ENCODE measurements at places on chromosomes 3 and 15.
A peak's percentile ranks its signal among the peaks of the same experiment; 100 is the strongest.

GRCh38 chr3:167100651-167101050, 279.4 kb downstream of the ZBBX start:
- no peak for DNase-seq

- DNase-seq, result no peak
These were observed 458.6 kb upstream of the THRB start for GRCh38 chr3:24953060-24953771.

- DNase-seq, result no peak
These were observed 153.8 kb upstream of the RORA start for GRCh38 chr15:61382927-61383326.

DNA sequence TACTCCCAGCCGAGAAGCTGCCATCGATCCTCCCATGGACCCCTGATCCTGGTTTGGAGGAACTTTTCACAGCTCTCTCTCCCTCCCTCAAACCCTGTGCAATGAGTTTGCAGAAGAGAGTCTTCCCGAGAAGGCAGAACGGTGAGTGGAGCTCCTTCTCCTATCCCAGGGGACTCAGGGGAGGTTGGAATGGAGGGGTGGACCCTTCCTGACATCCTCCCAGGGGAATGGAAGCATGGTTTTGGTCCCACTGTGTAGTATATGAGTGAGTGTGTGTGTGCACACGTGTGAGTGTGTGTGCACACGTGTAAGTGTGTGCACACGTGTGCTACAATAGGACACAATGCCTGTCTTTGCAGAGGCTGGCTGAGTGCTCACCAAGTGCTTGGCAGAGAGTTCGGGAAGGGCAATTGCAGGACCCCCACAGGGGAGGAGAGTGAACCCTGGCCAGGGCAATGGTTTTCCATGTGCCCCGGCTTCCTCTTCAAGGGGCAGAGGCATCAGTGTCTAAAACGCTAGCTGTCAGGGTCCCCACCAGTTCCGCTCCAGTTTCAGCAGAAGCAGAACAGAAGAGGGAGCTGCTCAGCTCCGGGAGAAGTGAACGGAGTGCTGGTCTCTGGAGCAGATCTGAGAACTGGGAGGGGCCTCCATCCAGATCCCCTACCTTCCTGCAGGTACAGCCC, 13.8 kb upstream of the IL16 start:
- DNase-seq, result no peak

- no peak for DNase-seq
These were observed 67.2 kb downstream of the LRRK1 start for GRCh38 chr15:100986158-100986896.

DNA sequence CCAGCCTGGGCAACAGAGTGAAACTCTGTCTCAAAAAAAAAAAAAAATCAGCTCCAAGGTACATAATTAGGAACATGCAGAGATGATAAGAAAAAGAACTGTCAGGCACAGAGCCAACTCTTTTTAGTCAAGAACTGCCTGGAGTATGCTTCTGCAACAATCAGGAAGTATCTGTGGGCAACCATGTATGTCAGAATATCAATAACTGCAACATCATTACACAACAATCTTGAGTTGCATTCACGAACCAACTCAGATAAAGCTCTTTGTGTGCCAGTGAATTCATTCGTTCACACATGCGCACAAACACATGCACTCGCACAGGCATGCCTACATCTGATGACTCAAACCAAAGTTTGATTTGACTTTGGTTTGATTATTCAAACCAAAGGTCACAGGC, 32.1 kb downstream of the EFHB start:
- DNase-seq, result peak; percentile 85

DNA sequence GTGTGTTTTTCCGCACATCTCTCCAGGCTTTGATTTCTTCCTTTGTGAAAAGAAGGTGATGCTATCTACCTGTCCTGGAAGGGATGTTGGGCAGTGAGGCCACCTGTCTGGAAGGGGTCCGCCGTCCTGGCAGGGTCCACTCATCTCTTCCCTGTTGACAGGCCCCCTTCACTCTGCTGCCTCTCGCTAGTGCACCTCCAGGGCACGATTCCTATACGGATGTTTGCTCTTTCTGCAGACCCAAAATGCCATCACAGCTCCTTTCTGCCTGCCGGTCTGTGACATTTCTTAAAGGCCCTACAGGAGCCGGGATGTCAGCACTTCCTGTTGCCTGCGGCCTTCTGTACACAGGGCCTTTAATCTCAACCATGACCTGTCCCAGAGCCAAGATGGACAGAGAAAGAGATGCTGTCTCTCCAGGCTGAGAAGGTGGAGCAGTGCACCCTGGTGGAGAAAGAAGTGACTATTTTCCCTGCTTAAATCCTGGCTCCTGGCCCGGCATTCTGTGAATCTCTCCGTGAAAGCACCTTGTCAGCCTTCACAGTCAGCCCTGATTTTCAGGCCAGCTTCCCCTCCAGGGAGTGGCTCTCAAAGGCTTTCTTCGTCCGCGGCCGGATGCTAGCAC, 7.4 kb downstream of the FAM3D start:
- peak; percentile 20 for DNase-seq

DNA sequence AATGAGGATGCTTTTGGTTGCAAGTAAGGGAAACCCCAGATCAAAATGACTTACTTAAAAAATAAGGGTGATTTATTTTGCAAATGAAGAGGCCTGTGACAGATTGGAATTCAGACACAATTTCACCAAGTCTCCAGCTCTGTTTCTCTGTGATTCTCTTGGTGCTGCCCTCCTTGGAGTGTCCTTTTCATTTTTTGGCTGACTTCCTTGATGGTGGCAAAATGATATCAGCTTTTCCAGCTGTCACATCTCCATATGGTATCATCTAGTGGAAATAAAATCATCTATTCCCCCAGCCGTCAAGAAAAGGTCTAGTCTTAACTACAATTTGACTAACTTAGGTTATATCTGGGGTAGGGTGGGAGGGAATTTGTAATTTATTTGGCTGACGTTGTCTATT, 68.5 kb upstream of the SLC25A26 start:
- DNase-seq, result no peak

GRCh38 chr3:193134856-193135255, 106.2 kb upstream of the PLAAT1 start:
- peak; percentile 72 for DNase-seq

GRCh38 chr3:64352639-64352992, 127.3 kb upstream of the PRICKLE2 start:
- no peak for DNase-seq

GRCh38 chr15:72207558-72208085, 10.0 kb upstream of the GRAMD2A start:
- DNase-seq, result no peak

- no peak for DNase-seq
These were observed 328.6 kb upstream of the PROK2 start for GRCh38 chr3:72113564-72113963.

GRCh38 chr15:66290518-66290917, 2.9 kb upstream of the DIS3L start:
- DNase-seq, result peak; percentile 8

- no peak for DNase-seq
These were observed 39.4 kb downstream of the CD200 start for GRCh38 chr3:112372396-112372795.

DNA sequence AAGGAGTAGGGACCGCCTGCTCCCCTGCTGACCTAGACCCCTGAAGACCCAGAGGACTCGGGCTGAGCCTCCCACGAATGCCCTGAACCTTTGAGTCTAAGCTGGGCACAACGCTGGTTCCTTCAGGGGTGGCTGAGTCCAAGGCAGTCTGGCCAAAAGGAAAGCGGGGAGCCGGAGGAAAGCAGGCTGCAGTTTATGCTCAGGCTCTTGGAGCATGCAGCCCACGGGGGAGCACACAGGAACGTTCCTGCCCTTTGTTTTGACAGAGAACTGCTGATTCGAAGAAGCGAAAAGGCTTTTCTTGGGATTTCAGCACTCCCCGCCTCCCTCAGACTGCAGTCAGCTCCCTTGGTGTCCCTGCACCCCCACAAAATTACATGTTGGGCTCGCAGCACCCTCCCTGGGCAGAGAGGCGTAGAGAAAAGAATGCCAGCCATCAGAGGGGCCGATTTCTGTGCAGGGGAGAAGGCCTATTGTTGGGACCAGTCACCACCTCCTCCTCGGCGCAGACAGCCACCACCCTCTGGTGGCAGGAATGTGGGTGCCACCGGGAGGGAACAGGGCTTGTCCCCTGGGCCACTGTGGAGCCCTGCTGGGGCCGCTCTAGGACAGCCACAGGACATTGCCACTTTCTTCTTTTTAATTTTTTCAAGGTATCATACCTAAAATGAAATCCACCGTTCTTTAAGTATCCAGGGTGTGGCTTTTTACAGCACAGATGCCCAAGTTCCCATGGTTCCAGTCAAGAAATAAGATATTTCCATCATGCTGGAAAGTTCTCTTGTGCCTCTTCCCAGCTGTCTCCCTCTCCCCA, 72.2 kb downstream of the SMAD6 start:
- peak; percentile 59 for DNase-seq

DNA sequence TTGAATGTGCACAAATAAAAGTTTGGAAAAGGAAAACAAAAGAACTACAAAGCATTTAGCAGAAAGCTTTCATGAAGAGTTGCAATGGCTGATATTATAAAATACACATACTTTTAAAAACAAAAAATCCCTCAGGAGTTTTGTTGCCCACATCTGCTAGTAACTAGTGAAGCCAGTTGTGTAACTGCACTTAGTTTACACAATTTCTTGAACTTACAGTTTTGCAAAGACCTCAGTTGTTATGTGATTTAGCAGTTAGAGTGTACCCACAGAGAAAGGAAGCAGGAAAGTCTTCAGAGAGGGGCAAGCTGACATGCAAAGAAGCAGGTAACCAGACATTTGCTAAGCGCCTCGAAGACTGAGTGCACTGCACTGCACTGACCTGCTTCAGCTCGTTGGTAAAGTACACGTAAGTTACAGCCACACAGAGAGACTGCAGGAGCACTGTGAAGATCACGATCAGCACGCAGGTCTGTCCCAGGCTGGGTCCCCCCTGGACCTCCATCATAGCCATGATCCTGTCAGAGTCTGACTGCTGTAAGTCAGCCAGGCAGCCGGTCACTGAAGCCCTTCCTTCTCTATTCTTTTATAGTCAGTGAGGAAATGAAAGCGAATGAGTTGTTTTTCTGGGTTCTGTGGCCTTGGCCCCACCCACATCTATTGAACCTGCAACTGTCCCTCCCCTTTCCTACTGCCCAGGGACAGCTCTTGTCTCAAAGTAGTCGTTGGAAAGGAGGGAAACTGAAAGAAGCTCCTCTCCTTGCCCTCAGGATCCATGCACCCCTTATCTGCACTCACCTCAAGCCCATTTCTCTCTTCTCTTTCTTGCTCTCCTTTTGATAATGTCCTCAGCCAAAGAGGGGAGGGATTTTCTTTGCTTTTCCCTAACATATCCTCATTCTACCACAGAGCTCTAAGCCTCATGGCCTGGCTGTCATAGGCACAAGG, at the start of gene TNFSF10:
TSS of gene TNFSF10 (minus strand) at position 560 of the 948 bp plus-strand sequence. CDS start at position 514, 46 bp downstream.
- DNase-seq, result peak; percentile 71

GRCh38 chr3:172036541-172037215, 2.7 kb upstream of the FNDC3B start:
- DNase-seq, result no peak

DNA sequence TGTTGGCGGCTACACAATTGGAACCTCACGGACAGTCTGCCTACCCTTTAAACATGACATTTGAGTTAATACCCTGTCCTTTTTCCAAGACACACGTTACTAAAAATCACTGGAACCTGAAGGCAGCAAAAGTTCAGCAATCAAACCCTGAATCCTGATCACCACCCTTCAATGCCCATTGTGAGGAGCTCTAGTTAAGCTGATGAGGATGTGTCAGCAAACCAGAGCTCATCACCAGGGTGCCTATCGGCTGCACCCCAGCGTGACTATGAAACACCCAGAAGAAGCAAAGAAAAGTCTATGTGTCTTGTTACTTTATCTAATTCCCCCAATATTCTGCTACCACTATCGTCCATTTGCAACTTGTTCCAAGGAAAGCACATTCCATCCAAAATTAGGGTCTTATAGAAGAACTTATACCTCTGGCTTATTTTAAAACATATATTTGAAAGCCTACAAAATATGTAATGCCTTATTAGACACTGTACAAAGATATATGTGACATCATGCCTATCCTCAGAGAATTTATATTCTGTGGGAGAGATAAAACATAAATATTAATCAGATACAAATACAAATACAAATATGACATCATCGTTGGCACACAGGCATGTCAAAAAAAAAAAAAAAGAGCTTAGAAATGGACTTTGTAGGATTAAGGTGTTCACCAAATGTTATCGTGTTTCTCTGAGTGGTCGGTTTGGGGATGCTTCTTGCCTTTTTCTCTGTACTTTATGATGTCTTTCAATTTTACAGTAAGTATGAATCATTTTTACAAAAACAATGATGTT, 219.7 kb upstream of the SETMAR start:
- no peak for DNase-seq

DNA sequence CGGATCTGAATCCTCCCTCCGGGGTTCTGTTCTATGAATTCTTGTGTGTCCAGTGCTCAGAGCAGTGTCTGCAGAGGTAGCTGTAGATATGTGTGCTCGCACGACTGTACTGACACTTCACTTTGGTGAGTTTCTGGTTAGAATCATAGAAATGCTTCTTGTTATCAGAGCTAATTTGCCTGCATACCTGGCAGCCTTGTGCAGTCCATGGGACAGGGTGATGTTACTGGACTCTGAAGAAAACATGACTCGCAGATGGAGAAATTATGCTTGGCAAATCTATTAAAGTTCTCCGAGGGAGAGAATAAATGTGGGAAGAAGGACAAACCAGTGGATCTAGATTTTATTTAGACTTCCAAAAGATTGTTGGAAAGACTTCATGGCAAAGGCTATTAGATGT, 12.2 kb downstream of the CGNL1 start:
- no peak for DNase-seq

DNA sequence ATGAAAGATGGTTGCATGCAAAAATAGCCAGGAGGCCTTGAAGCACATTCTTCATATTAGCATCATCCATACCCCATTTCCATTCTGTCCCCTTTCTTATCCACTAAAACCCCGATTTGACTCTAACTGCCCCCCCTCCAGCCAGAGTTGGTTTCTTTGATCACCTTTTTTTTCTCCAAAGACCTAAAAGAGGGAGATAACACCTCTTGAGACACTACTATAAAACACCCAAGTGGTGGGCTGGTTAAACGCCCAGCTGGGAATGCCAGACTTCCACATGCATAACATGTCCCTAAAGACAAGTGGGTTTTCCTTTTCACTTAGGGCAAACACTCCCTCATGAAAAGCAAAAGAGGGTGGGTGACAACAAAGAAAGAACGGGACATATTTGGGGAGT, 133.9 kb upstream of the WNT5A start:
- DNase-seq, result no peak

- DNase-seq, result peak; percentile 27
These were observed 191.9 kb downstream of the STT3B start for GRCh38 chr3:31724651-31725050.

DNA sequence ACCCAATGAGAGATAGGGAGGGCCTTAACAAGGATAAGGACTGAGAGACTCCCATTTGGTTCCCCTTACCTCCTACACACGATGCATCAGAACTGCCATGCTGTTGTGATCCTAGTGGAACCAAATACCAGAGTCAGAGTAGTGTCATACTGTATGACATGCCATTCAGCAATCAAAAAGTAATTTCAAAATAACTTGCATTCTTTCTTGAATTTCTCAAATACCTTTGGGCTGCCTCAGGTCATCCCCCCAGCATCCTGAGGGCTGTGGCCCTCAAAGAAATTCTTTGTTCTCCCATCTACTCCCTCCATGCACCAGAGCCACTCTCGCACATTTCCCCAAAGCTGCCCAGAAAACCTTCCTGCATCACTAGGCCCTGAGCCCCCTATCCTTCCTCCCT, 68.9 kb upstream of the PPP2R3A start:
- peak; percentile 26 for DNase-seq

GRCh38 chr3:30020380-30020779, 586.0 kb upstream of the TGFBR2 start:
- DNase-seq, result no peak

GRCh38 chr15:57647791-57648130, 56.1 kb downstream of the MYZAP start:
- DNase-seq, result peak; percentile 47

- no peak for DNase-seq
These were observed 69.6 kb upstream of the COL8A1 start for GRCh38 chr3:99568663-99569335.

All from mammary epithelial cell (primary cell).